Nephron progenitor cell (in vitro differentiated cells): ENCODE measurements at places on chromosomes 16 and 17.
A peak's percentile ranks its signal among the peaks of the same experiment; 100 is the strongest.

GRCh38 chr17:32943647-32944191, 15.8 kb downstream of the TMEM98 start:
- peaks cover 23% of the 10 kb centered on the region for H3K4me1 ChIP-seq
- H3K27ac ChIP-seq = peak overlapping the region; percentile 93
- H3K27me3 ChIP-seq = peaks cover 11% of the 10 kb centered on the region

DNA sequence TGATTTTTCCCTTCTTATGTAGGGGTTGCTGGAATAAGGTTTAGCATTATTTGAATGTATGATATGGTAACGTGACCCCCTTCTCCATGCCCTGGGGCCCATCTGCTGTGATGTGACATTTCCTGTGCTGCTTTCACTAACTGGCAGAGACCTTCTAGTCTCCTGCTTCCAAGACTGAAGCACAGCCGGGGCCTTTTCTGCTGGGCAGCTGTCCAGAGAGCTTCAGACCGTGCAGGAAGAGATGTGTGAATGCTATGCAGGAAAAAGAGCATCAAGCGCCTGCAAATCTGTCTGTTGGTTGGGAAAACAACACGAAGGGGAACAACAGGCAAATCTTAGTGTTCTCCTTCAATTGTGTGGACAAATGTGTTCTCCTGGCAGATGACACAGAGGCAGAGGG, 128.5 kb downstream of the SPACA3 start:
- H3K27ac ChIP-seq = no peak overlapping the region
- peaks cover 5% of the 10 kb centered on the region for H3K27me3 ChIP-seq
- no peak overlapping the region for H3K4me3 ChIP-seq
- H3K36me3 ChIP-seq = no peaks in the 10 kb centered on the region

- no peak for DNase-seq
- H3K36me3 ChIP-seq = peaks cover 68% of the 10 kb centered on the region
- peak overlapping the region; percentile 23 for H3K27ac ChIP-seq
Measured at GRCh38 chr17:2462481-2462880, 49.2 kb downstream of the METTL16 start.

DNA sequence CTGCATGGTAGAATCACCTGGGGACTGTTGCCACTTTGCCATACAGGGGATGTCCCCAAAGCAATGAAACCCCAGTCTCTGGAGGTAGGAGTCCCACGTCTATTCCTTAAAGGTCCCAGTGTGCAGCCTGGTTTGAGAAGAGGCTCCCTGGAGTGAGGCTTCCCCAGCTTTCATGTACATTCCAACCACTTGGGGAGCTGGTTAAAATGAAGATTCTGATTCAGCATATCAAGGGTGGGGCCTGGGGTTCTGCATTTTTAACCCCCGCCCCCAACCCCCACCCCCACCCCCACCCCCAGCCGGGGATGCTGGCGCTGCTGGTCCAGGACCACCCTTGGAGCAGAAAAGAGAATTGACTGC, 241.2 kb downstream of the FOXL1 start:
- DNase-seq = no peak
- no peak overlapping the region for H3K27ac ChIP-seq
- peaks cover 47% of the 10 kb centered on the region for H3K4me1 ChIP-seq
- peaks cover 11% of the 10 kb centered on the region for H3K27me3 ChIP-seq

- H3K27me3 ChIP-seq = no peaks in the 10 kb centered on the region
- H3K4me1 ChIP-seq = peaks cover 24% of the 10 kb centered on the region
- peaks cover 49% of the 10 kb centered on the region for H3K36me3 ChIP-seq
Measured at GRCh38 chr17:37608351-37609169, 658 bp downstream of the SYNRG start.

DNA sequence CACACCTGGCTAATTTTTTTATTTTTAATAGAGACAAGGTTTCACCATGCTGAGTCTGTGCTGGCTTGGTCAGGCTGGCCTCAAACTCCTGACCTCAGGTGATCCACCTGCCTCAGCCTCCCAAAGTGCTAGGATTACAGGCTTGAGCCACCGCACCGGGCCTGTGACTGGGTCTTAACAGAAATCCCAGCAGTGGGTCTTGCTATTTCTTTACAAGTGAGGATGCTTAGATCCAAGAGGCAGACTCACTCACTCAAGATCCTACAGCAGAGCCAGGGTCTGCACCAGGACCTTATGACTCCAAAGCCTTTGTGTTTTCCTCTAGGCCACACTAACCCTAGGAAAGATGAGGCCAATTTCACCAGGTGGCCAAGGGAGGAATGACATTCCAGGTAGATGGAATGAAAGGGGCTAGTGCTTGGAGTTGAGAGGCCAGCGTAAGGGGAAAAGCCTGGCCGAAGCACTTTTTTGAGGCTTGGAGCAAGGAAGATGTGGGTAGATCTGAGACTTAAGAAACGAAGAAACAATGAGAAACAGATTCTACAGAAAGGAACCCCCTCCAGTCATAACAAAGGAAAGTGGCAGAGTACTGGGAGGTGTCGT, 5.7 kb upstream of the STAT5A start:
- peaks cover 20% of the 10 kb centered on the region for H3K4me1 ChIP-seq
- no peak overlapping the region for H3K4me3 ChIP-seq
- H3K27me3 ChIP-seq = peaks cover 25% of the 10 kb centered on the region
- H3K27ac ChIP-seq = no peak overlapping the region
- no peaks in the 10 kb centered on the region for H3K36me3 ChIP-seq

- H3K36me3 ChIP-seq = no peaks in the 10 kb centered on the region
- peaks cover 8% of the 10 kb centered on the region for H3K27me3 ChIP-seq
- no peak for DNase-seq
- H3K4me1 ChIP-seq = no peaks in the 10 kb centered on the region
- H3K27ac ChIP-seq = no peak overlapping the region
- no peak overlapping the region for H3K4me3 ChIP-seq
Measured at GRCh38 chr17:8649157-8650118, 18.9 kb upstream of the MYH10 start.

- DNase-seq = no peak
- peaks cover 16% of the 10 kb centered on the region for H3K27me3 ChIP-seq
- peak overlapping the region; percentile 42 for H3K4me3 ChIP-seq
- H3K4me1 ChIP-seq = peaks cover 73% of the 10 kb centered on the region
- H3K36me3 ChIP-seq = no peaks in the 10 kb centered on the region
Measured at GRCh38 chr17:48478224-48479013, 48.4 kb upstream of the SKAP1 start.

- no peak overlapping the region for H3K27ac ChIP-seq
- no peaks in the 10 kb centered on the region for H3K4me1 ChIP-seq
- no peaks in the 10 kb centered on the region for H3K36me3 ChIP-seq
- no peak overlapping the region for H3K4me3 ChIP-seq
- H3K27me3 ChIP-seq = peaks cover 2% of the 10 kb centered on the region
Measured at GRCh38 chr17:33038740-33039139, 47.1 kb downstream of the SPACA3 start.

DNA sequence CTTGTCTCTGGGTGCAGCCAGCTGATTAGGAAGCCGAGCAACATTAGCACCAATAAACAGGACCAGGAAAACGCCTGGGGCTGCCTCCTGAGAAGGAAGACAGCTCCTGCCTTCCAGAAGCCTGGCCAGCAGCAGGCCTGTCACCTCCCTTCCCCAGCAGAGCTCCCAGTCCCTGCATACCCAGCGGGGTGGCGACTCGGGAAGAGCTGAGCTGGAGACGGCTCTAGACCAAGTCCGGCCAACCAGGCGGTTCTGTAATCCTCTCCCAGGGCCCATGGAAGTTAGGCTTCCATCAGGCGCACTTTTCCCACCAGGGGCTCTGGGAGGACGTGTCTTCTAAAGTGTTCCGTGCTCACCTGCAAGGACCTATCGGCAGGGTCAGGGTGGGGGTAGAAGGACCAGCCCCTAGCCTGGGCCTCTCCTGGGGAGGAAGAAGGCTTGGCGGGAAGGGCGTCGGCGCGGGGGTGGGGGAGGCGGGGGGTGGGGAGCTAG, 12.0 kb upstream of the CLUH start:
- H3K36me3 ChIP-seq = no peaks in the 10 kb centered on the region
- peaks cover 6% of the 10 kb centered on the region for H3K4me1 ChIP-seq
- peak overlapping the region; percentile 25 for H3K4me3 ChIP-seq
- peaks cover 78% of the 10 kb centered on the region for H3K27me3 ChIP-seq

- peak overlapping the region; percentile 97 for H3K27ac ChIP-seq
- H3K4me1 ChIP-seq = peaks cover 18% of the 10 kb centered on the region
- no peak for DNase-seq
- peaks cover 4% of the 10 kb centered on the region for H3K27me3 ChIP-seq
- H3K36me3 ChIP-seq = peaks cover 6% of the 10 kb centered on the region
Measured at GRCh38 chr16:68257251-68257905, 6.9 kb upstream of the SLC7A6 start.

DNA sequence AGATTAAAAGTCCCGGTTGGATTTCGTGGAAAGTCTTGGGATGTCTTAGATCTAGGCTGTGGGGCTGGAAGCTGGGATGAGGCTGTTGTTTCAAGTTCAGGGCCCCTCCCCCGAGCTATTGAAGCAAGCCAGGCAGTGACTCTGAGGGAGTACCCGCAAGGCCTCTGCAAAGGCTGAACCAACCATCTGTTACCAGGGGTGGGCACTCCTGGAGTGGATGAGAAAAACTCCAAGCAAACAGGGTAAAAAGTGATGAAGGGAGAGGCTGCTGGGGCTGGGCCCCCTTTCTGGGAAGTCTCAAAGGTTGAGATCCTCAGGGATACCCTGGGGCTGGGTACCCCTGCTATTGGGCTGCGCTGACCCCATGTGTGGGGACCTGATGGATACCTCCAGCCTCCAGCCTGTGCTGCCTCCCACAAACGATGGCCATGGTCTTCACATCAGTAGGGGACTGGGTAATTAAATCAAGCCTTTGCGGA, 82.4 kb upstream of the KIFC3 start:
- H3K27ac ChIP-seq = no peak overlapping the region
- H3K36me3 ChIP-seq = no peaks in the 10 kb centered on the region
- peaks cover 15% of the 10 kb centered on the region for H3K4me1 ChIP-seq
- H3K4me3 ChIP-seq = peak overlapping the region; percentile 59
- peaks cover 62% of the 10 kb centered on the region for H3K27me3 ChIP-seq

- no peak overlapping the region for H3K4me3 ChIP-seq
- no peaks in the 10 kb centered on the region for H3K27me3 ChIP-seq
- no peak overlapping the region for H3K27ac ChIP-seq
- no peak for DNase-seq
- no peaks in the 10 kb centered on the region for H3K4me1 ChIP-seq
Measured at GRCh38 chr16:47519996-47520679, 59.0 kb downstream of the PHKB start.

DNA sequence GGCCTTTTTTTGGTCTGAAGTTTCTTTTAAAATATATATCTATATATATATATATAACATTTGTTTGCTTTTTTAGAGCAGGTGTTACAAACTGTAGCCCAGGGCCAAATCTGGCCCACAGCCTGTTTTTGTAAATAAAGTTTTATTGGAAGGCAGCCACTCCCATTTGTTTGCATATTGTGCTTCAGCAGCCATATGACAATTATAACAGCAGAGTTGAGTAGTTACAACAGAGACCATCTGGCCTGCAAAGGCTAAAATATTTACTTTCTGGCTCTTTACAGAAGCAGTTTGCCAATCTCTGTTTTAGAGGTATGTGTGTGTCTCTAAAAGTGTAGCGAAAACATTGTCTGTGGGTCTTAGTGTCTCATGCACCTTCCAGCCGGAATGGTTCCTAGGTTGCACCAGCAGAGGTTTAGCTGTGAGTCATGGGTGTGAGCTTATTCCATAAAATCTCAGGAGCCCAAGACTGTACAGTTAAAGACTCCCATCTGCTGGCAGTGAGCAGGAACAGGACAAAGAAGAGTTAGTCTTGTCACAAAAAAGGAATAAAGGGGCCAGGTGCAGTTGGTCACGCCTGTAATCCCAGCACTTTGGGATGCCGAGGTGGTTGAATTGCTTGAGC, 23.8 kb downstream of the LCMT1 start:
- peaks cover 35% of the 10 kb centered on the region for H3K36me3 ChIP-seq
- peaks cover 3% of the 10 kb centered on the region for H3K27me3 ChIP-seq
- DNase-seq = no peak
- no peaks in the 10 kb centered on the region for H3K4me1 ChIP-seq
- H3K27ac ChIP-seq = no peak overlapping the region
- H3K4me3 ChIP-seq = no peak overlapping the region

GRCh38 chr17:36117505-36118382, 14.1 kb downstream of the CCL4 start:
- no peaks in the 10 kb centered on the region for H3K36me3 ChIP-seq
- no peak for DNase-seq
- H3K4me3 ChIP-seq = no peak overlapping the region
- peaks cover 13% of the 10 kb centered on the region for H3K4me1 ChIP-seq

- peak; percentile 50 for DNase-seq
- no peaks in the 10 kb centered on the region for H3K36me3 ChIP-seq
- peaks cover 8% of the 10 kb centered on the region for H3K27me3 ChIP-seq
- no peak overlapping the region for H3K4me3 ChIP-seq
Measured at GRCh38 chr16:89066721-89067120, 26.9 kb upstream of the ACSF3 start.

DNA sequence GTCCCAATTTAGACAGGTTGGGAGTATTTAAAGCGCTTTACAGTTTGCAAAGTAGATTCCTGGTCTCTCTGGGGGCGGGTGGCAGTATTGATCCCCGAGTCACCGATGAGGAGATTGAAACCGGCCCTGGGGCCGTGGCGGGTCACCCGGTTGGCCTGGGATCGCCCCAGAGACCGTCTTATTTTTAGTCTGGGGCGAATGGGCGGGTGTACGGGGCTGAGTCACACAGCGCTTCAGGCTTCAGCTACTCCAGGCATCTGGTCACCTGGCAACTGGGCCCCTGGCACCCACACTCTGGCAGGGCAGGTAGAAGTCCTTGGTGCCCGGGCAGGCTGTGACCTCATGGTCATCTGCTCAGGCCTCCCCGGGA, 669 bp downstream of the MIEF2 start:
- H3K4me1 ChIP-seq = peaks cover 40% of the 10 kb centered on the region
- peaks cover 6% of the 10 kb centered on the region for H3K36me3 ChIP-seq
- H3K27ac ChIP-seq = peak overlapping the region; percentile 51
- no peaks in the 10 kb centered on the region for H3K27me3 ChIP-seq

DNA sequence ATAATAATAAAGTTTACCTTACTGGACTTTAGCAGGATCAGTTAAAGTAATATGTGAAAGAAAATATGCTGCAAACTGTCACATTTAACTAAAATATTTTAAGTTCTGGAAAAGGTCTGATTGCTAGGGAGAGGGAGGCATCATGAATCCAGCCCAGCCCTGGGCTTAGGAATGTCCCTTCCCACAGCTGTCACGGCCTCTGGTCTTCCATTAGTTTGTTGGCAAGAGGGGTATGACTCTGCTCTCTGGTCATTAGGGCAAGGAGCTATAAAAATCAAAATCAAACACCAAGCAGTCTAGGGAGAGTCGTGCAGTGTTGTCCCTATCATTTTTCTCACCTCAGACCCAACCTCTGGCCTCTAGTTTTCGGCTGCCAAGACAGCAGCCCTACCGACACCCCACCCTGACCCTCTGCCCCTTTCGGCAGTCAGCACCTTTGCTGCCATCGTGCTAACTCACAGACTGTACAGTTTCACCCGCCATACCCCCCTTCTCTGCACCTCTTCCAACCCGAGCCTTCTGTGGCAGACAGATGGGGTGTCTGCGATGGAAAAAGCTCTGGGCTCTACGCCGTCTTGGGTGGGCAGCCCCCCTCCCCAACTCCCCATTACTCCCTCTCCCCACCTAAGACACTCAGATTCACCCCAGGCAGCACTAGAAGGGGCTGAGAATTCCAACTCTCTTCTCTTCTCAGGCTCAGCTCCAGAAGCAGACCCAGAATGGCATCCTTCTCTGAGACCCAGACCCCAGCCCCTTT, 41.4 kb downstream of the NEUROD2 start:
- H3K4me3 ChIP-seq = no peak overlapping the region
- peaks cover 55% of the 10 kb centered on the region for H3K36me3 ChIP-seq
- peaks cover 10% of the 10 kb centered on the region for H3K27me3 ChIP-seq
